ENCODE measurements at places on chromosomes 12 and 14.

- no peak for DNase-seq
Observed at GRCh38 chr12:113245695-113246477, 24.6 kb downstream of the TPCN1 start.

DNA sequence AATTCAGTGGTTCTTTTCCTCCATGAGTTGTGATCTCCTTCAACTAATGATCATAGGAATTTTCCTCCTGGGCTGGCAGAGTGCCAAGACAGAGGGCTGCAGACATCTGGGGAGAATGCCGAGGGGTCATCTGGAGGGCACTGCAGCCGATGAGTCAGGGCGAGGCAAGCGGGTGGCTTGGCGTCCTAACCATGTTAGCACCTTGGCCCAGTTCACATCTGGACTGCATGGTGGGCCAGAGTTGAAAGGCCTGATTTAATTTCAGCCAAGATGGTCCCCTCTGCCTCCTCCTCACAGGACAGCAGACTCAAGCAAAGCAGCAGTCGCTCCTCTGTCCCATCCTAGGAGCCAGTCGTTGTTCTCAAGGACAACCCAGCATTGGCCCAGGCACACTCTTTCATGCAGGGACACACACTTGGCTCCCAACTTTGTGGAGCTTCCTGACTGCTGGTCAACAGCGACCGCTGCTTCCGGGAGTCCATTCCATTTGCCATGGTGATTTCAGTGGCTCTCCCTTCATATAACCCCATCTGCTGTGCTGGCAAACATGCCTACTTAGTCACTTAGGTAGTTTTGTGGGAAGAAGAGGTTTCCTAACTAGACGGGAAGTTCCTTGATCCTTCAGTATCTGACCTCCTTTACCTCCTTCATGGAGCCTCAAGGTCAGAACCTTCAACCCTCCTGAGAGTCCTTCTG is 161.8 kb downstream of the TTC8 start:
- DNase-seq, result no peak

GRCh38 chr14:95713596-95714371 is at the start of gene TCL1A:
TCL1A (minus strand) TSS chr14:95714125; CDS start chr14:95714066, 59 bp downstream.
- DNase-seq, result no peak

DNA sequence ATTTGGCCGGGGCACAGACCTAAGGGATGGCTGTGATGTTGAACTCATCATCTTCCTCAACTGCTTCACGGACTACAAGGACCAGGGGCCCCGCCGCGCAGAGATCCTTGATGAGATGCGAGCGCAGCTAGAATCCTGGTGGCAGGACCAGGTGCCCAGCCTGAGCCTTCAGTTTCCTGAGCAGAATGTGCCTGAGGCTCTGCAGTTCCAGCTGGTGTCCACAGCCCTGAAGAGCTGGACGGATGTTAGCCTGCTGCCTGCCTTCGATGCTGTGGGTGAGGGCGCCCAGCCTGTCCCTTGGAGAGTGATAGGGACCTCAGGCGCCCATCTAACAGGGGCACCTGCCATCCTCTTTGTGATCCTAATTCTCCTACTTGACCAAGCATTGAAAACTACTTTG is 12.4 kb downstream of the OAS3 start:
- no peak for DNase-seq
